ENCODE measurements at places on chromosomes 3 and 15.

GRCh38 chr3:149621218-149622005, 36.4 kb downstream of the WWTR1 start:
- DNase-seq: no peak

GRCh38 chr3:8793242-8793641, 23.8 kb upstream of the OXTR start:
- DNase-seq: no peak

DNA sequence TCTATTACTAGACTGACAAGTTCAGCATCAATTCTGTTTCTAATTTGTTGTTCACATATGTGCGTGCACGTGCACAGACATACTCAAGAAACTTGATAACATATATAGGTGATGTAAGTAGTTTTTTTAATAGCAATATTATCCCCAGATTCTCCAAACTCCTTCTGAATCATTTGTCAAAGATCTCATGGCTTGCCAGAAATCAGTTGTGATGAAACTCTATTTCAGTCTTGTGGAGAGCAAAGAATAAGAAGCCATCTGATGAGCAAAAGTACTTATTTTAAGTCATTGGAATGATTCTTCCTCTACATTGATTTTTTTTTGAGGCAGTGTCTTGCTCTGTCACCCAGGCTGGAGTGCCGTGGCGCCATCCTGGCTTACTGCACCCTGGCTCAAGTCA, 167.0 kb upstream of the TBL1XR1 start:
- DNase-seq: no peak

- peak; percentile 42 for DNase-seq
Measured at GRCh38 chr15:85582131-85583079, 202.0 kb downstream of the AKAP13 start.

DNA sequence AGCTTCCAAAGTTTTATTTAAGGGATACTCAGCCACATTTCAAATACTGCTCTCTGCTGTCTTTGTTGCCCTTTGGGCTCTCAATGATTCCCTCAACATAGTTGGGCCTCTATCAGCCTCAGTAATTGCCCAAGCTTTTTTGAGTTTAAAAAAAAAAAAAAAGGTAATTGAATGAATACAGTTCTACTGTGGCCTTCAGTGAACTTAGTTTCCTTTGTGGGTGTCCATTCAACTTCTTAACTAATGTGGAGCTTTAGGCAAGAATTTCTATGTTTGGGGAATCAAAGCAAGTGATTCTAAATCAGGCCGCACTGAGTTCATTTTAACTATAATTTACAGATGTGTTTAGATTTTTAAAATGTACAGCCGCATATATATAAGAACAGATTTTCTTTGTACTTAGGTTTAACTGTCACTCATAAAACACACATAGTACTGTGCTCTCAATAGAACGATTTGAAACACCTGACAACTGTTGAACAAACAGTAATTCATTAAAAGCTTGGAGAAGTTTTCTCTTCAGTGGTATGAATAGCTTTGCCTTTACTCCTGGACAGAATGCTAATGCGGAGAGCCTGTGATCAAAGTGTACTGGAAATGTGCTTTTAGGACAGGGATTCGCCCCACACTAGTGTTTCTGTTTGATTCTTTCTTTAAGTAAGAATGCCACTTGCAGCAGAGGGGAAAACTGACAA, 844.9 kb upstream of the SEMA6D start:
- no peak for DNase-seq

DNA sequence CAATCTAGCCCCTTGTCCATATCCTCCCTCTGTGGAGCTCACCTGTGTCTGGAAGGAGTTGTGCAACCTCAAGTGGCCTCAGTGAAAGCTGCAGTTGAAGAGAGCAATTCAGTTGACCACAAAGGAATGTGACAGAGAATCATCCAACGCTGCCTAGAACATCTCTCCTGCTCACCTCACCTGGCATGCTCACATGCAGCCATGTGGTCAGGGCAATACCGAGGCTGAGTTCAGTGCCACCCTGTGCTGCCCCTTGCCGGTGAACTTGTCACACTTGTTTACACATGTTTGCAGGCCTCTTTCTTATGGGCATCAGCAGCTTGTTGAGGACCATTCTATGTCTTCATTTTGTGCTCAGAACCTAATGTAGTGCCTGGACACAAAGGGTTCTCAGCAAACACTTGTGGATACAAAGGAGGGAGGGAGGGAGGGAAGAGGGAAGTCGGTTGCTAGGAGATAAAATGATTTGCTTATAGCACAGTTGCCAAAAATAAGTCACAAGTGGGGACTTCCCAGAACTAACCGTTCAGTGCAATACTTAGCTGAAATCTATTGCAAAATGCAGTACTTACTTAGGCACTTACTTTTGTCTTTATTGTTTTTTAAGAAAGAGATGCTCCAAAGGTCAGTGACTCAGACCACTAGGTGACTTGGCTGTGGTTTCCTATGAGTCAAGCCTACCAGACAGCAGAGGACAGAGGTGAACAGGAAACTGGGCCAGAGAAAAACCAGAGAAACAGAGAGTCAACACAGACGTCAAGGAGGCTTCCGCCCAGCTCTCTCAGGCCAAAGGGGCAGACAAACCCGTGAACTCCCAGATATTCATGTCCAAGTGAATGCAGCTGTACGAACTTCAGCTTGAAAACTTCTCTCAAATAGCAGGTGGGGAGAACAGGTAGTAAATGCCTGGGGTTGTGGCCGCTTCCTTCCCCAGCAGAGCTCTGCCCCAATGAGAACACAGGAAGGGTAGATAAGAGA, 227.8 kb upstream of the CTNNB1 start:
- DNase-seq: no peak

- DNase-seq: no peak
Measured at GRCh38 chr15:84766461-84767035, 18.2 kb downstream of the ZNF592 start.

DNA sequence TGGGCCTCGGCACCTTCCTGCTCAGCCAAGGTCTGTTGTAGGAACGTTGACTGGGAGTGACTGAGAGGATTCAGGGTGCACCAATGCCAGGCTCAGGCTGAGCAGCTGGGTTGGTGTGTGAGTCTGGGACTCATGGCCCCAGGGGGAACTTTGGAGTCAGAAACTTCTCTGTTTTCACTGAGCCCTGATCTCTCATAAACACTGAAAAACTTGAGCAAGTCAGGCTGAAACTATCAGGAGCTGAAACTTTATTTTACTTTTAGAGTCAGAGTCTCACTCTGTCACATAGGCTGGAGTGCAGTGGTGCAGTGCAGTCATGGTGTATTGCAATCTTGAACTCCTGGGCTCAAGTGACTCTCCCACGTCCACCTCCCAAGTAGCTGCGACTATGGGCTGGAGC, 3.0 kb downstream of the TRAK1 start:
- no peak for DNase-seq

DNA sequence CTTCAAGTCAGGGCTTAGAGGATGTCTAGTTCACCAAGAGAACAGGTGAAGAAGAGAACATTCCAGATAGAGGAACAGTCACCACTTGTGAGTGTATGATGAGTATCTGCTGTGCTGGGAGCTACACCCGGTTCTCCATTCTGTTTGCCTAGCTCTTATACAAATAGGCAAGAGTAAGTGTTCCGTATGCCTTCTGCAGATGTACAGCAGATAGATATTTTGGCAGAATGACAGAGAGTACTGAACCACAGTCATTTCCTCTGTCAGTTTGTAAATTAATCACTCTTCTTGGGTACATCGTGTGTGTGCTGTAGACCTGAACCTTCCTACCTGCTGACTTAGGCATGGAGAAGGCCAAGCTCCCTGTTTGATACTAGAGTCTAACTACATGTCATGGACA, 108.3 kb upstream of the CTDSPL start:
- no peak for DNase-seq

GRCh38 chr3:177357352-177358090, 160.2 kb upstream of the TBL1XR1 start:
- no peak for DNase-seq

DNA sequence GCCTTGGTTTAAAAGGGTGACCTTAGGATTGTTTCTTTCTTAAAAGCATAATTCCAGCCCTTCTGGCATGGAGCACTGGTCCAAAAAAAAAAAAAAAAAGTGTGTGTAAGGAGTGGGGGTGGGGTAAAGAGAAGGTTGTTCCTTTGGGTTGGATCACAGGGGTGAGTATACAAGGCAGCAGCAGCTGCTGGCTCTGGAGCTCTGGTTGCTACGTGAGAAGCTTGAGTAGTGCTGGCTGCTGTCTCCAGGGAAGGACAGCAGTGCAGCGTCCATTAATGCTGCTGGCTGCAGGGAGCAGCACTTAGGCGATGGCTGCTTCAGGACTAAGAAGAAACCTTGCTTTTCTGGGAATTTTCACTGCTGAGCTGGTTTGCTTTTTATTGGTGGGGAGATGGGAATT, 2.3 kb downstream of the SETD5 start:
- no peak for DNase-seq

GRCh38 chr3:49914906-49915305, 11.2 kb upstream of the MST1R start:
- no peak for DNase-seq

DNA sequence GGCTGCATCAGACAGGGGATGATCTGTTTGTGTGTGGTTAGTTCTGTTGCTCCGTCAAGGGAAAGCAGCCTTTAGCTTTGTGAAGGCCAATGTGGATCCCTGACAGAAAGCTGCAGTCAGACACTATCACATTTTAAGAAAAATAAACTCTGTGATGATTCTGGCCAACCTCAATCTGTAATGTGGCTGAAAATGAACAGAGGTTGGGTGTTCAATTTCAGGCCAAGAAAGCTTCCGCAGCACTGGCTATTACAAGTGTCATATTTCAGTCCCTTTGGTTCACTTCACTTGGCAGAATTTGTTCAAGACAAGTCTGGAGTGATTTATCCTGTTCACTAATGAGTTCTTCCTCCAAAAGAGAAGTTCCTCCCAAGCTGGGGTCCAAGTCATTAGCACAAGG, 571.8 kb upstream of the IL12A start:
- DNase-seq: no peak

- DNase-seq: no peak
Measured at GRCh38 chr3:107660306-107660976, 137.7 kb downstream of the BBX start.

- DNase-seq: no peak
Measured at GRCh38 chr3:129010310-129010956, 9.3 kb downstream of the EFCC1 start.

- DNase-seq: no peak
Measured at GRCh38 chr3:100045696-100046095, 68.6 kb downstream of the FILIP1L start.

- DNase-seq: no peak
Measured at GRCh38 chr3:169147238-169148008, 516.1 kb downstream of the MECOM start.

- no peak for DNase-seq
Measured at GRCh38 chr15:77493324-77493907, 72.7 kb downstream of the HMG20A start.

- no peak for DNase-seq
Measured at GRCh38 chr15:67066041-67066958, 898 bp downstream of the SMAD3 start.

DNA sequence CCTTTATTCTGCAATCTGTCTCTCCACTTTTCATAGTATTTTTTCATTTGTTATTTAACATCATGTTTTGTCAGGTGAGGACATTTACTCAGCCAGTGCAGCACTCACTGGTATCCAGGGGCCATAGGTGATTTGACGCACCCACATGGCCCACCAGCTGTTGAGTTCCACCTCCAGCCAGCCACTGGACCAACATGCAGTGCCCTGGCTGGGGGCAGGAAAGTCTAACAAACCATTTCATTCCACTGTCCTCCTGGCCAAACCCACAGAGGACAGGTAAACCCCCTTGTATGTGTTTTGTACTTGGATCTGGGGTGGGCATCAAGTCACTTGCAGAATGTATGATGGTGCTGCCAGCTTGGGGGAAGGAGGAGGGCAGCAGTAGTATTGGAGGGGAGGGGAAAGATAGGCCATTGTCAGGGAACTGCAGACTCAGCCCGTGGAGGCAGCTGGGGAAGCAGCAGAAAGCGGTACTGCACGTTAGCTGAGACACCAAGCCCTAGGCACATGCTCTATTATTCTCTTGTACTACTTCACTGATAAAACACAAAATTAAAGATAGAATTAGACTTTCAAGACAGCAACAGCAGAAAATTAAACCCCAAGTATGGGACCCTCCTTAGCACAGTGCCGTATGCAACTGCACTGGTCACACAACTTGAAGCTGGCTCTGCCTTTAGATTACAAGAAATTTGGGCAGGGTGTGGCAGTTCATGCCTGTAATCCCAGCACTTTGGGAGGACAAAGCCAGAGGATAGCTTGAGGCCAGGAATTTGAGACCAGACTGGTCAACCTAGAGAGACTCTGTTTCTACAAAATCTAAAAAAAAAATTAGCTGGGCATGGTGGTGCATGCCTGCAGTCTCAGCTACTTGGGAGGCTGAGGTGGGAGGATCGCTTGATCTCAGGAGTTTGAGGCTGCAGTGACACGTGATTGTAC, 15.4 kb upstream of the RPL24 start:
- DNase-seq: no peak

DNA sequence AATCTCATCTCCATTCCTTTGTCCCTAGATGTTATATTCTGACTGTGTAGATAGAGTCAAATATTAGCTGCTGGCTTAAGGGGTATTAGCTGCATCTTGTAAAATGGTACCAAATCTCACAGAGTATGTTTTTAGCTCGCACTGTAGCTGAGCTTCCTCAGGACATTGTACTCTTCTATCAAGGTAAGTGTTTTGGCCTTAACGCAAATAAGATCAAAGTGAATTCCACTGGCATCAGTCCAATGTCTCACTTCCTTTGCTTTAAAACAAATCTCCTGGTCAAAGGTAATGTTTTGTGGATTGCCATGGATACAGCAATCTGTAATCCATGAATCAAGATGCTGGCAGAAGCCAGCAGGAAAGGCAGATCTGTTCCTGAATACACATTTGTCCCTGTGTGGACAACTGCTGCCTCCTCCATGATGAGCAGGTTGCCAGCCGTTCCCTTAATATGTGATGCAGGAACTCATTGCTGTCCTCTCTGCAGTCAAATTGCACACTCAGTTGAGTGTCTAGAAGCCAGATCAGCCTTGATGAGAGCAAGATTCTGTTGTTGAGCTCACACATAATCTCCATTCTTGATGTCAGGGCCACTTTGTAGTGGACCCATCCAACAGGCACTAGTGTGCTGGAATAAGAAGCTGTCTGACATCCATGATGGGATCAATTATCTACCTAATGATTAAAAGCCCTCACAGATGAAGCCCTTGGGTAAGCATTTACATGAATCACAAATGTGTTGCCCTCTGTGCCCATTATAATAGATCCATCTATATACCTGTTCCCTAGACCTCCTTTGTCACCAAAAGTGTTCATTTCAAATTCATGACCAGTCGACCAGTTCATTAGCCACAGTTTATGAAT, 96.6 kb upstream of the AGTR1 start:
- no peak for DNase-seq
